GM23248 (cell line): ENCODE measurements at places on chromosomes 3 and 15.
A peak's percentile ranks its signal among the peaks of the same experiment; 100 is the strongest.

- no peak for DNase-seq
These were observed 154.5 kb upstream of the TBL1XR1 start for GRCh38 chr3:177351757-177352158.

DNA sequence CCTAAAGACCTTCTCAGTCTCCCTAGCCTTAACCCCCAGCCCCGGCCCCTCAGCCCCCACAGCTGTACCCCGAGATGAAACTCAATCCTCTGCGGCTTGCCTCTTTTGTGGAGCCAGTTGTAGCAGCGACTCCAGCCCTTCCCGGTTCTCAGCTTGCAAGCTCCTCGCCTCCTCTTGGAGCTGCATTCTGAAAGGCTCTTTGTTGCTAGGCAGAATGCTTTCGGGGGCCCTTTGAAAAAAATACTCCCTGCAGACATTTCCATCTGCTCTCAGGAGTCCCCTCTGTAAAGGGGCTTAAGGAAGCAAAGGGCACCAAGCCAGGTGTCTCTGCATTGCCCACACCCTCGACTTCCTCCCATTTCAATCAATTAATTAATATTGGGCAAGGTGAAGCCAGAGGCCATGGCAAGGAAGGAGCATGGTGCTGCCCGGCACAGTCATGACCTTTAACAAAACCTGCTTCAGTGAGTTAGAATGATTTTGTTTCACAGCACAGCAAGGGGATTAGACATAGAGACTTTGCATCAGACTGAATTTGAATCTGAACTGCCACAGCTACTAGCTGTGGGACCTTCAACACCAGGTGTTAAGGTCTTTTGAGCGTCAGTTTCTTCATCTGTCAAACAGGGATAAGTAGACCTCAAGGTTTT is 65.5 kb downstream of the SRGAP3 start:
- DNase-seq = no peak

DNA sequence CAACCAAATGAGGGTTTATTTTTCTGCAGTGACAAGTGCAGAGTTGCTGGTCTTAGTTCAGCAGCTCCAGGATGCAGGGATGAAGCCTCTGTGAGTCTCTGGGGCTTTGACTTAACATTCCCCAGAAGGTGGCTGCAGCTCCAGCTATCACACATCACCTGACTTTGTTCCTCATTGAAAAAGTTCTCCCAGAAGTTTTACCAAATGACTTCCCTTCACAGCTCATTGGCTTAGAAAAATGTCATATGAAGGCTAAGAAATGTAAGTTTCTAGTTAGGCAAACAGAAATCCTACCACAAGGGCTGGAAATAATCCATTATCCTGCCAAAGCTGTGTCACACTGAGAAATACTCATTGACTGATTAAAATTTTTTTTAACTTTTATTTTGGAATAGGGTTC is 184.9 kb downstream of the MINAR1 start:
- DNase-seq = no peak

DNA sequence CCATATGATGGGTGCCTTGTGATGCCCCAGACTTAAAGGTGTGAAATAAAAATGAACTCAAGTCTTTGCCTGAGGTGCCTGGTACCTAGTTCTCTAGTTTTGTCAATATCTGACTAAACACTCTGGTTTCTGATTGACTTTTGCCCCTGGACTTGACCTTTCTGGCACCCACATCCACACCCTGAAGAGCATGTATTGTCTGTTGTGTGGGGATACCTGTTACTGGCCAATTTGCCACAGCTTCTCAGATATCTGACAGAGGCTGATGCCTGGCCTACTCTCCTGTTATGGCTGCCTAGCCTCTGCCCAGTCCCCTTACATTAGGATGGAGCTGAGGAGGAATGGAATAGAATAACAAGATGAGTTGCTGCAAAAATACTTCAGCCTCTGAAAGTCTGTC is 3.6 kb downstream of the ZBTB38 start:
- DNase-seq = no peak

GRCh38 chr15:52862677-52863076 is 72.5 kb upstream of the ONECUT1 start:
- no peak for DNase-seq

- DNase-seq = peak; percentile 28
These were observed 2.1 kb downstream of the ATP11B start for GRCh38 chr3:182795389-182795782.

- DNase-seq = peak; percentile 39
These were observed 6.6 kb downstream of the EHD4 start for GRCh38 chr15:41965441-41966413.

DNA sequence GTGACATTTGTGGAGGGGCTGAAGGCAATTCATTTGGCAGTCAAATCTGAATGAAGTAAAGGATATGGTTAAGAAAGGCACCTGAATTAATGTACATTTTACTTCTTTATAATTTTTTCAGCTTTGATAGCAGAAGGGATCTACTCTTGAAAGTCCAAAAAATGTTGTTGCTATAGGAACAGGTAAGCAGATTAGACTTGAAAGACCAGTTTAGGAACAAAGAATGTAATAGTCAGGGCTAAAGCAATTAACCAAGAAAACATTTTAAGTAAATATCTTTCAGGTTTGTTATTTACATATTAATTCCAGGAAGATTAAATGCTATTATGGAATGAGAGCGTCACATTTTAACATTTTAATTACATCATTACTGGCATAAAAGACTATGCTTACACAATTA is 1.1 kb downstream of the ATP13A4 start:
- no peak for DNase-seq
